ENCODE measurements at places on chromosomes 7 and 10. TPM values are rescaled to one million over a fixed set of nuclear protein-coding genes. Genes with fewer than 3 reads are reported as not detected.

The HMX2 gene
- not detected for total RNA-seq

The HYAL4 gene
- total RNA-seq, result not detected

DNA sequence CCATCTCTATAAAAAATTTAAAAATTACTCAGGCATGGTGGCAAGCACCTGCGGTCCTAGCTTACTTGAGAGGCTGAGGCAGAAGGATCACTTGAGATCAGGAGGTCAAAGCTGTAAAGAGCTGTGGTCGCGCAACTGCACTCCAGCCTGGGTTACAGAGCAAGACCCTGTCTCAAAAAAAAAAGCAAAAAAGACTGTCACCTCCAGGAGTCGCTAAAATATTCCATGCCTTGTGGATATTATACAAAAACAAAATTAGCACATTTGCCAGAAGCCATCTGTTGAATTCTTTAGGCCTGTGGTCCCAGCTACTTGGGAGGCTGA, 87.0 kb upstream of the SDK1 start:
- no peak for DNase-seq

The MLXIPL gene
- total RNA-seq, result 25.2 TPM

GRCh38 chr10:31730776-31731175, 197.9 kb downstream of the ARHGAP12 start:
- DNase-seq, result no peak

Measured in pancreas (tissue), 10 donors.